NT2/D1 (cell line): ENCODE measurements at places on chromosomes 4 and X.

GRCh38 chr4:30950737-30951136, 230.6 kb downstream of the PCDH7 start:
- no peak for DNase-seq

GRCh38 chr4:39636531-39637184, 2.0 kb downstream of the SMIM14 start:
- no peak for DNase-seq

- no peak for DNase-seq
These were observed 159.8 kb downstream of the SLC4A4 start for GRCh38 chr4:71498625-71499024.

DNA sequence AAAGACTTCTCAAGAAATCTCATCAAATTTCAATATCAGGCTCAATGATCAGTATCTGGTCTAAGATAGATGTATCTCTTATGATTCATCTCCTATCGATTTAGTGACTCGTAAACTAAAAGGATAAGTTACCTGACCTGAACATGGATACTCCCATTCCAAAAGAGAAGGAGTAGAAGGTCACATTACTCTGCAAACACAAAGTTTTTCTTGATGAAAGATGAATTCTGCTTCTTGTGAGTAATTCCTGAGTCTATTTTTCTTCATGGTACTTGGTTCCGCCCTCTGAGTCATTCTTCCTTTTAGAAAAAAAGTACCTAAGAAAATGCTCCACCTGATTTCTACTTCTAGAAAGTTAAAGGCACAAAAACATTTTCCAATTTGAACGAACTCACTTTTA, 223.1 kb upstream of the SLIT2 start:
- no peak for DNase-seq

DNA sequence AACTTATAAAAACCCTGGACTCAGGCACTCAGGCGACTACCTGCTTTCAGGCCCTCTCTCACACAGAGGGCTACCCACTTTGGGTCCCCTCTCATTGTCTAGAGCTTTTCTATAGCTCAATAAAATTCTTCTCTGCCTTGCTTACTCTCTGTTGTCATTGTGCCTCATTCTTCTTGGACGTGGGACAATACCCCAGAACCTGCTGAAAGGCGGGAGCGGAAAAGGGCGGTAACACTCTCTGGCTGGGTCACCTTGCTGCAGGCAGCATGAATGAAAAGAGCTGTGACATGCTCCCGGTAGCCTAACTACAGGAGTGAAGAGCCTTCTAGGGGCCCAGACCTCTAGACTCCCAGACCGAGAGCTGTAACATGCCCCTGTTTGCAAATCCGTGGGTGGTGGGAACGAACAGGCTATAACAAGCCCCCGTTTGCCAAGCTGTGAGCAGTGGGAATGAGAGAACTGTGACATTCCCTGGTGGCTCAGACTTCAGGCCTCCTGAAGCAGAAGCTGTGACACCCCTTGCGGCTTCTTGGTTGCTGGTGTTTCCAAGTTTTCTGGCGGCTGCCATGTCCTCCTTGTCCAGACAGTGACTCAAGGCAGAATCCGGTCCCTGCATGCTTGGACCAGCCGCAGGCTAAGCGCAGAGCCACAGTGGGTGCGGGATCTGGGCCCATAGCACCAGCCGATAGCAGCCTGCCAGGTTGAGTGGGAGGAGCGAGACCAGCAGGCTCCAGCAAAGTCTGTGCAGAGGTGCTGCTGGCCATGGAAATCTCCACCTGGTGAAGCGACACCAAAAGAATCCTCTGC, 684.6 kb downstream of the ARAP2 start:
- no peak for DNase-seq

GRCh38 chr4:8209181-8209874, 10.2 kb downstream of the SH3TC1 start:
- no peak for DNase-seq

DNA sequence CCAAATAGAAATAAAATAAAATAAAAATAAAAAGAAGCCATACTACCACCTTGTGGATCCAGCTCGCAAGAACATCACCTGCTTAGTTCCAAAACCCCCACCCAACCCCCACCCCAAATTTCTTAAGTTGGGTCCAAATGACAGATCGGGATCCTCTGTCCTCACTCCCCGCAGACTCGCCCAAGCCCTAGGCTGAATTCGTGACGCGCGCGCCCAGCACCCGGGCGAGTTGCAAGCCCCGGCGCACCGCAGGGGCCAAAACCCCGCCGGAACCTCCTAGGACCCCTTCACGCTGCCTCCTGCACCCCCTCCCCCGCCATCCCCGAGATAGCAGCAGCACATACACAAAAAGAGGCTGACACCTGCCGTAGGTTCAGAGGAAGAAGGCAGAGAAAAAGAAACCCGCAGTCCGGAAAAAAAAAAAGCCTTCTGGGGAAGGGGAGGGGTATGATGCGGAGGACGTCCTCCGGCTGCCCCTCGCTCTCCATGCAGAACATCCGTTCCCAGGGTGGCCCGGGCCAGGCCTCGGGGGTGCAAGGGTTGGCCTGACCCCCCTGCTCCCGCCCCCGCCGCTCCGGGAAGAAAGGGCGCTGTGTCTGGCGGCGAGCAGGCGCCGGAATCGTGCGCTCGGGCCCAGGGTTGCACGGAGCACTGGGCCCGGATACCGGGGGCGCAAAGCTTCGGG, 2.6 kb downstream of the NLGN4X start:
- no peak for DNase-seq

- no peak for DNase-seq
These were observed 142.9 kb downstream of the TMEM164 start for GRCh38 chrX:110145854-110146253.

GRCh38 chrX:18353931-18354368, 538 bp downstream of the SCML2 start:
- DNase-seq = peak; percentile 23

DNA sequence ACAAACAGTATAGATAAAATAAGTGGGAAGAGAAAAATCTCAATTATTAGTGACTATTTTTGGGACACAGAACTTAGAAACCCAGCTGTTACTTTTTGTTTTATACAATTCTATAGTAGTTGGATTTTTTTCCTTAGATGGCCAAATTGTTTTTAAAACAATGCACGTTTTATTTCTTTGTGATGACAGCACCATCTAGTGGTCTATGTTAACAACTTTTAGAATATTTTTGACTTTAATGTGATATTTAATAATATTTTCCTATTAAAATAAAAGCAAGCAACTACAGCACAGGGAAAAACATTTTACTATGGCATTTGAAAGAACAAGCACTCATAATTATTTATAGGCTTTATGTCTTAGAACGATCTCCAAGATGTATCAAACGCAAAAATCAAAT, 5.6 kb upstream of the SMIM31 start:
- DNase-seq = no peak

GRCh38 chr4:169440446-169440845, 169.7 kb upstream of the SH3RF1 start:
- DNase-seq = no peak

DNA sequence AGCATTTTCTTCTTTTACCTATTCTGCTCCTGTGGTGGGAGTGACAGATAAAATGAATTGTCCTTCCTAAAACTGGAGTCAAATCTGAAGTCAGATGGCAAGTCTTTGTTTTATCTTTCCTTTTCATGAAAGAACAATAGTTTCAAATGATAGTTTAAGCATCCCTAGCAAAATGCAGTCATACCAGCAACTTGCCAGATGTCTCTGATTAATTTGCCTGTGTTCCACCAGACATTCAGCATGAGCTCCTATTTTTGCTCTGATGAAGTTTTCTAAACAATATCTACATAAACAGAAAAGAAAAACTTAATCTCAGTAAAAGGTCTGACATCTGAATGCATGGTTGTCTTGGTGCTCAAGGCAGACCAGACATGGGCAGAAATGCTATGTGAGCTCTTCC, 15.2 kb downstream of the PRKG2 start:
- DNase-seq = no peak

- DNase-seq = no peak
These were observed 14.7 kb downstream of the CXCR3 start for GRCh38 chrX:71603618-71604017.

DNA sequence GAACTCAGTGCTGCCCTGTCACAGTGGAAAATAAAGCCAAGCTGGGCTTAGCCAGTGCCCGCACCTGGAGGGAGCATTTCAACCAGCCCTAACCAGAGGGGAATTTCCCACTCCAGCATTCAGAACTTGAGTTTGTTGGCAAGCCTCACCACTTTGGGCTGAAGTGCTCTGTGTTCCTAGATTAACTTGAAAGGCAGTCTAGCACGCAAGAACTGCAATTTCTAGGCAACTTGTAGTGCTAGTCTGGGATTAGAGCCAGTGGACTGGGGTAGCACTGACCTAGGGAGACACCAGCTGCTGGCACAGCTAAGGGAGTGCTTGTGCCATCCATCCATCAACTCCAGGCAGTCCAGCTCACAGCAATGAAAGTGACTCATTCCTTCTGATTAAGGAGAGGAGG, 1060.6 kb upstream of the GRID2 start:
- DNase-seq = no peak

- no peak for DNase-seq
These were observed 595.8 kb downstream of the TRIML1 start for GRCh38 chr4:188735082-188735481.

GRCh38 chr4:16217300-16218051, 8.8 kb downstream of the TAPT1 start:
- no peak for DNase-seq

DNA sequence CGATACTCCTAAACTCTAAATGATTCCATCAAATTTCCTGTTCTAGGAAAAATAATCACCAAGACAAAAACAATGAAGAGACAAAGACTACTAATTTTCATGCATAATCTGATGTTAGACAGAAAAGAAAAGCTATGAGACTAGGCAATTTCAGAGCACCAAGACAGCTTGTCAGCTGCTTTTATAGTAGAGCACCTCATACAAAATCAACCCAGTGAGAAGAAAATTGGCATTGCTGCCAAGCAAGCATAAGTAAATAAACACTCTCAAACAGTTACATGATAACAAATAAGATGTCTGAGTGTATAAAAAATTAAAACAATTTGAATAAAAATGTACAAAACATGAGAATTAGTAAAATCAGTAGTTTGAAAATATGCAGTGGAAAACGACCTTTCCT, 1544.6 kb downstream of the C4orf33 start:
- DNase-seq = no peak

DNA sequence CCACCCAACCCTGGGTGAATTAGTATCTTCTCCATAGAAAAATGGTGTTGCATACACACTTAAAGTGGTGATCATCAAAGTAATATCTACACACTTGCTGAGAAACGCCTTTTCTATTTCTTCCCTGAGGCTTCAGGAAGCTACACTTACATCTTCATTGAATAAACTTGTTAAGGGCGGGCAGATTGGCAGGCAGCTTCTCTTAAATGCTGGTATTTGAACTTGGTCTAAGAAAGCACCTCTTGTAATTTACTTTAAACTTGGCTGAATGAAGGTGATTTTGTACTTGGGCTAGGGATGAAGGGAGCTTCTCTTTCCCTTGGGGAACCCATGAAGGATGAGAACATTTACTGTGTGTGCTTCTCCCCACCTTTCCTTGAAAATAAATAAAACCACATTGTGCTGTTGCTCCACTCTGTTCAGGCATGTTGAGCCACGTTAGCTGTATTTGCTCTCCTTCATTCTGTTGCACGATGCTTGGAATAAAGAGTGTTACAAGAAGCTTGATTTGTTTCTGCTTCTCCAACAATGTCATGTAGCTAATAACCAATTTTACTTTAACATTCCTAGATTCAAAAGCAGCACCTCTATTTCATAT, 430.1 kb downstream of the ANKRD50 start:
- DNase-seq = no peak

- DNase-seq = no peak
These were observed 2.4 kb upstream of the NSUN7 start for GRCh38 chr4:40747207-40747835.

- DNase-seq = no peak
These were observed 14.4 kb upstream of the DCAF8L1 start for GRCh38 chrX:27995611-27996010.

- DNase-seq = no peak
These were observed 65.0 kb upstream of the GPR174 start for GRCh38 chrX:79079477-79079876.

DNA sequence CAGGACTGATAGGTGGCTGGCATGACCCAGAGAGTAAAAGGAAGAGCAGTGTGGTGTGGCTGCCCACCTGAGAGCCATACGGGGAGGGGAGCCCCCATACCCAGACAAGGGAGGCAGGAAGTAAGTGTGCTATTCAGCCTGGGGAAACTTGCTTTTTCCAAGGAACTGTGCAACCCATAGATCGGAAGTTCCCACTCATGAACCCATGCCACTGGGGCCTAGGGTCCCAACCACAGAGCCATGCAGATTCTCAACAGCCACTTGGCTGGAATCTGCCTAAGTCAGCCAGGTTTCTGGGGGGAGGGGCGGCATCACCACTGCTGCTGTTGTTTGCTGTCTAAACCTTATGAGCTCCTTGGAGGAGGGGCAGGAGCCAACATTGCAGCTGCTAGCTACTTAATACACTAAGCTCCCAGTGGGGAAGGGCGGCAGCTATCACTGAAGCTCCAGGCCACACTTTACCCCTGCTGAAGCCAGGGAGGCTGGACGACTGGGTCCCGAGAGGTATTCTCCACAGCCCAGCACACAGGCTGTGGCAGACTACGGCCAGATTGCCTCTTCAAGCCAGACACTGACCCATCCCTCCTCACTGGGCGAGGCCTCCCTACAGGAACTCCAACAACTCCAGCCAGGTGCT, 410.4 kb downstream of the INPP4B start:
- peak; percentile 60 for DNase-seq

DNA sequence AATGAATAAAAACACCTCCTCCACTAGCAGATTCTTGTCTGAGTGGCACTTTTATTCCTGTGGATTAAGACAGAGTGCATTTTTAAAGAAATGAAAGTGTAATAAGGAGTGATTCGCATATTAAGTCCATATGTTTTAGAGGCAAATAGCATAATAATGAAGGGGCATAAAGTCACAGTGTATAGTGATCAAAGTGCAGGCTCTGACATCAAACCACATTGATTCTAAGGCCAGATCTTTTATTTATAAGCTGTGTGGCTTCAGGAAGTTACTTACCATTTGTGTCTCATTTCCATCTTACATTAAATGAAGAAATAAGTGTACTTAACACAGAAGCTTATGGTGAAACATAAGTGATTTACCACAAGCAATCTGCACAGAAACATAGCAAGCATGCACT, 332.8 kb downstream of the GASK1B start:
- no peak for DNase-seq

DNA sequence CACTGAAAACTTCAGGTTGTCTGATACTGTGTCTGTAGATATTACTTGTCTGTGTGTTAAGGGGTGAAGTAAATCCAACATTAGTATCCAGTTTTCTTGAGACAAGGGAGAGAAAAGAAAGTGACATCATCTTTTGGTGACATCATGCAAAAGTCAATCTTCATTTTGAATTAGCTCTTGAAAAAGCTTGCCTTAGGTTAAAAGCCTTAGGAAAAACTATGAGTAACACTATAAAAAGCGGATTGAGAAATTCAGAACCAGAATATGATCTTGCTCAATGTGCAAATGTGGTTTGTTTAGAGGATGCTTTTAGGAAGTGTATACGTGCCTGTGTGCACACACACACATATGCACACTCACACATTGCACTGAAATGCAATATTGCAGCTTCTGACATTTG, 345.8 kb upstream of the CASK start:
- DNase-seq = no peak

DNA sequence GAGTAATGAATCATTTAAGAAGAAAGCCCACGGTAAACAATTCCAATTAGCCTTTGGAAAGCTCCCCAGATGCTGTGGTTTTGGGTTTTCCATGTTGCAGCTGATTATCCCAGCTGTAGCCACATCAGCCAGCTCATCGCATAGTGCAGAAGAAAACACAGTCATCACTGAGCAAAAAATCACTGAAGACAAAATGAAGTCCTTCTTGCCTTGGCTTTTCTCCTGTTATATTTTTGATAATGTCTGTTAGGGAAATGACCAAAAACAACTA, 193.0 kb upstream of the C1QTNF7 start:
- DNase-seq = no peak
